ENCODE measurements at places on chromosomes 12 and 14.

GRCh38 chr12:101455685-101456084 lies 19.5 kb upstream of the SPIC start:
- no peak for DNase-seq

- no peak for DNase-seq
Measured at GRCh38 chr14:60344751-60345150, 95.7 kb downstream of the PPM1A start.

DNA sequence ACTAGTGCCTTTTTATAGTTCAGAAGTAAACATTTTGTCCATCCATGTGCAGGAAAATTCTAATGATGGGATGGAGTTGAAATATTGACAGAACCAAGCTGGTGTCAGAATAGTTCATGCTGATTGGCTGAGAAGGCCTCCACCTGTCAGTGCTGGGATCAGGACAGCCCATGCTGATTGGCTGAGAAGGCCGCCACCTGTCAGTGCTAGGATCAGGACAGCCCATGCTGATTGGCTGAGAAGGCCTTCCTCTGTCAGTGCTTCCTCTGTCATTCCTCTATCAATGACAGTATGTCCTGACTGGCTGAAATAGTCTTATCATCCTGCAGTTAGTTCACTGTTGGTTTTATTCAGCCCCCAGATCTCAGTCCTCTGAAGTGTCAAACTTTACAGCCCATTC lies 95.7 kb downstream of the PPP2R5C start:
- no peak for DNase-seq

GRCh38 chr12:89943463-89943862 lies 234.8 kb upstream of the ATP2B1 start:
- no peak for DNase-seq

- DNase-seq, result no peak
Measured at GRCh38 chr12:22473212-22473611, 71.1 kb downstream of the C2CD5 start.

DNA sequence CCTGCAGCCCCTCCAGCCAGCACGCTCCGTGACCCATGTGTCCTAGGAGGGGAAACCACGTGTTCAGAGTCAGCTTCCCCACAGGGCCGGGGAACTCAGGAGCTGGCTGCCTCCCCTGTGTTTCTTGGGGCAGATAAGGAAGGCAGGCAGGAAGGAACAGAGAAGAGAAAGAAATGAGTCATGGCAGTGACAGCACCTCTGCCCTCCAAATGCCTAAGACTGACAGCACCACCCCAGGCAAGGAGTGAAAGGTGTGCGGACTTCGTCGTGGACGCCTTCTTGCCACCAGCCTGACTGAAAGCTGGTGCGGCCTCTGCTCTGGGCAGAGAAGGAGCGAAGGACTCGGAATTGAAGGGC lies 167.0 kb upstream of the FKBP4 start:
- no peak for DNase-seq

DNA sequence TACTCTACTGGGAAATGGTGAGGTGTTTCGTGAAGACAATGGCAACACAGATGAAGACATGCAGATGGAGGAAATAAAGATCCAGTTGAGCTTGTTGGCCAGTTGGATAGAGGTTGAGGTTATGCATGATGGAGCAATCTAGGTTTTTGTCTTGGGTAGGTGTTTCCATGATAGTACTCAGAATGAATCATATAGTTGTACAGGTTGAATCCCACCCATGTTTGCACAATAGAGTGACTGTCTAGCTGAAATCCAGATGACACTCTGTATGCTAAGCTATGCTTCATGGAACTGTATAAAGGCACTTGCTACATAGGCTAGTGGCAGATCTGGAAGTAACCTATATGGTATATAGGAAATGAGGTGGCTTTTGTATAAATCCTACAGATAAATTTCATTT lies 264.9 kb downstream of the NAV3 start:
- no peak for DNase-seq

DNA sequence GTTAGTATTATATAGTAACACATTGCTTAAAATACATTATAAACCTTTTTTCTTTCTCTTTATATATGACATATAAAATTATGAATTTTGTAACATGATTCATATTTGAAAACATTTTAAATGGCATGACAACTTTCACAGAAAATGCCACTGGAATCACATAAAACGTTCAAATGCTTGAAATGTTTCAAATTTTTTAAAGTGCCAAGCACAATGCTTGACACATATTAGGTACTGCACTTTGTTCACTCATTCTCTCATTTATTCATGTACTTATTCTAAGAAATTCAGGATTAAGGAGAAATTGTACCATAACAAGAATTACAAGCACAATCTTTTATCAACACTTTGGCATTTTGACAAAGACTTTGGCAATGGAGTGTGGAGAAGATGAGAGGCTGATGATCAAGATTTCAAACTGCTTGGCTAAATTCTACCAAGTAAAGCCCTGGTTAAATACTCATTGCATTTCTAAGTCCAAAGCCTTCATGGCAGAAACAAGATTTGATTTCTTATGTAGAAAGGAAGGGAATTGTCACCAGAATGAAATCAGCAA lies 232.2 kb downstream of the C12orf50 start:
- no peak for DNase-seq

DNA sequence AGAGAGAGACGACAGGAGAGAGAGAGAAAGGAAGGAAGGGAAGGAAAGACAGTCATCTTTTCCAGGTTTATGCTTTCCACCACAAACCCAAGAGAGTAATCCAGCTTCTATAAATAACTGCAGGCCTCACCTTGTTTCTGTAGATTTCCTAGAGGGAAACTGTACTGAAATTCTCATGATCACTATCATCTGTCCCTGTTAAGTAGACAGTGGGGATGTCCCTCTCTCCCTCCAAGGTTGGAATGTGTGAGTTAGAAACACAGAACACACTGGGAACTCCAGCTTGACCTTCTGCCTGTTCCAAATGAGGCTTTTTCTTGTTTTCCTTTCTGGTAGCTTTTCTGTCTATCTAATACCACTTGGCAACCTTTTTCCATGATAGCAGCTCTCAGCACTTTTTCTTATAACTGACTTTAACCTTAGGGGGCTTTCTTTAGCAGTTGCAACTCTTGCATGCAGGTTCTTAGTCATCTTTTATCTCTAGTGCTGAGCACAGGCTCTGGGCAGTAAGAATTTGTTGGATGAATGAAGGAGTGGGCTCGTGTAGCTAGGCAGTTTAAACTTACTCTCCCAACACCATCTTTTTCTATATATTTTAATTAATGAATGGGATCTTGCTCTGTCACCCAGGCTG lies 22.8 kb upstream of the FBXO33 start:
- DNase-seq, result no peak

GRCh38 chr12:45246236-45246635 lies 30.3 kb downstream of the ANO6 start:
- DNase-seq, result no peak

DNA sequence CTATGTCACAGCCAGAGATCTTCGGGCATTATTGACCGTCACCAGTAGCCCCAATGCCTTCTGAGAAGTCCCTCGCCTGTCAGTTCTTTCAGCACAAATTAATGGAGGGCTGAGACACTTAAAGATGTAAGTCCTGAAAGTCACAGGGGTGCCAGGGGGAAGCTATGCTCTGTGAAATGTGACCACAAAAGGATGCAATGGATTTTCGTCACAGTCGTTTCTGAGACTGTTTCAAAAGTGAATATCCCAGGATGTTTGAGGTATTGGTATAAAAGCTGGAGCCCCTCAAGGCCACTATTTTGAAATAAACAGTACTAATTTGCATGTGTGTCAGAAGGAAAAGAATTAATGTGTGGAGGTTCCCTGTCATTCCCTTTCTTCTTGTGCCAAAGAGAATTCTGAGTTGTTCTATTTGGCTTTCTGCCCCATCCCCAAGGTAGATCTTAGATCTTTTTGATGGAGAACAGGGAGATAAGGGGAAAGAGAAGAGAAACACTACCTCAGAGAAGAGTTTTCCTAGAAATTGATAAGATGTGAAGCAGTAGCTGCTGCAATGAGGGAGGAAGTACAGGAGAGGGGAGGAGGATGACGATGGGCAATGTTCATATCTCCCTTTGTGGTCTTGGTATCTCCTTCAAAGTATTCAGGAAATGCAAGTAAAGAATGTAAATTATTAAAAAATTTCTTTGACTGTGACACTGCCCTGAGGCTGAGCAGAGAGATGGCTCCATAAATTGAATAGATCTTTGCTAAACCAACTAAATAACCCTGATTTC lies 101.8 kb upstream of the NAP1L1 start:
- DNase-seq, result no peak

GRCh38 chr14:29717901-29718300 lies 209.7 kb downstream of the PRKD1 start:
- DNase-seq, result no peak

- no peak for DNase-seq
Measured at GRCh38 chr14:104805941-104806624, 5.2 kb downstream of the ZBTB42 start.

DNA sequence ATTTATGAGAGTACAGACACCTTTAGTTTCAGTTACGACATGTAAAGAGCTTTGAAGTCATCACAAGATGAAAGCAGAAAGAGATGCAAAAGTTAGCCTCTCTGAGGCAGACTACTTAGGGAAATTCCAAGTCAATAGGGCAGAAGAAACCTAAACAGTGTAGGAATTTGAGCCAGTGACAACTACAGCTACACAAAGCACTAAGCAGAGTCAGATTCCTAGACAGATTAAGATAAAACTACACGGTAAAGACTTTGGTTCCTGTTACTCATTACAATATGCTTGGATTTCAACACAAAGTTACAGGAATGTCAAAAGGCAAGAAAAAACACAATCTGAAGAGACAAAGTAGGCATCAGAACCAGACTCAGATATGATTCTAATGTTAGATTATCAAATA lies 1302.3 kb downstream of the FSCB start:
- no peak for DNase-seq

DNA sequence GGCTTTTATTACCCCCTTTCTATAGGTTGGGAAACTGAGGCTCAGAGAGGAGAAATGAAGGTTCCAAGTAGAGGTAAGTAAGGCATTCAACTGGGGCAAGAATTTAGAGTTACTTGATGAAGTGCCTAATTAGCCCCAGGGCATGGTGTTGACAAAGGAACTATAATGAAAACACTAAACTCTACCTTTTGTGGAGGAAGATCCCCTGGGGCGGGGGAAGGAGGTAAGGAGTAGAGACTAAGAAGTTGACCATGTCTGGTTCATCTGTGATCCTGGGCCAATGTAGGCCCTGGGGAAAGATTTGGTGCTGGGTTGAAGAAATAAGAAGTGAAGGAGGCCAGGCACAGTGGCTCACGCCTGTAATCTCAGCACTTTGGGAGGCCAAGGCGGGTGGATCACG lies 16.2 kb upstream of the COX6A1 start:
- DNase-seq, result peak; percentile 62

DNA sequence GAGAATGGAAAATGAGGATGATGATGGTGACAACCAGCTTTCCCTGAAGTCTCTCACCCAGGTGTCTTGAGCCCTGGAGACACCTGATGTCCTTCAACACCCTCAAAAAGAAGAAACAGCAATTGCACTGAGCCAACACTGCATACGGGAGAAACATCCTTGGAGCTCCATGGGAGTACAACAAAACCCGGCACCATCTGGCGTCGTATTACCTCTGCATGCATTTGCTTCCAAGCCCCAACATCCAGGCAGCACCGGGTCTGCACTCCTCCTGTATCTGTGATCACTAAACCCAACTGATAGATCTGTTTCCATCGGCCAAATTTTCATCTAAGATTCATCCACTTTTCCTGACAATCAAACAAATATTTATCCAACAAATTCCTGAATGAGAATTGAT lies 249.9 kb downstream of the DPF3 start:
- no peak for DNase-seq

- DNase-seq, result no peak
Measured at GRCh38 chr12:111597831-111598636, 1.1 kb downstream of the ATXN2 start.

GRCh38 chr12:26748412-26748740 lies 84.6 kb downstream of the ITPR2 start:
- DNase-seq, result no peak

DNA sequence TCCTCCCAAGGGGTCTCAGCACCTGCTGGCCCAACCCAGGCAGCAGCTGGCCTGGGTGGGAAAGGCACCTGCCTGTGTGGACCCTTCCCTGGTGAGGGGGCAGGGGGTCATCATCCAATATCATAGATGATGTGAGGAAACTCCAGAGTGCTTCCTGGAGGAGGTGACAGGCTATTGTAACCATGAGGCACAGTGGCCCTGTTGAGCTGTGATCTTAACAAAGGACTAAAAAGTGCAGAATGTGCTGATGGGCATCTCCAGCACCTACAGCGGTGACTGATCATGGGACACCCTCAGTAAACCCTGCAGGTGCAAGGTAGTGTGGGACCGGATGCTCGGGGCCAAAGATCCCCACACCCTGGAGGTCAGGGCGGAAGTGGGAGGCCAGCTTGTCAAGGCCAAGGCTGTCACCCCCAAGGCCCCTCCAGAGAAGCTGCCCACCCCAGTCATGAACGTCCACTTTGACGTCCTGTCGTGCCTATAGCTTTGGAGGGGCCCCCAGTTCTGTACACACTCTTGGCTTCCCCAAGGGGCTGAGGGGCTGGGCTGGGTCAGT lies 7.5 kb downstream of the MMP17 start:
- DNase-seq, result no peak

GRCh38 chr14:65465584-65465983 lies 53.1 kb downstream of the FUT8 start:
- no peak for DNase-seq

- no peak for DNase-seq
Measured at GRCh38 chr12:65526311-65526710, 247.8 kb downstream of the MSRB3 start.

DNA sequence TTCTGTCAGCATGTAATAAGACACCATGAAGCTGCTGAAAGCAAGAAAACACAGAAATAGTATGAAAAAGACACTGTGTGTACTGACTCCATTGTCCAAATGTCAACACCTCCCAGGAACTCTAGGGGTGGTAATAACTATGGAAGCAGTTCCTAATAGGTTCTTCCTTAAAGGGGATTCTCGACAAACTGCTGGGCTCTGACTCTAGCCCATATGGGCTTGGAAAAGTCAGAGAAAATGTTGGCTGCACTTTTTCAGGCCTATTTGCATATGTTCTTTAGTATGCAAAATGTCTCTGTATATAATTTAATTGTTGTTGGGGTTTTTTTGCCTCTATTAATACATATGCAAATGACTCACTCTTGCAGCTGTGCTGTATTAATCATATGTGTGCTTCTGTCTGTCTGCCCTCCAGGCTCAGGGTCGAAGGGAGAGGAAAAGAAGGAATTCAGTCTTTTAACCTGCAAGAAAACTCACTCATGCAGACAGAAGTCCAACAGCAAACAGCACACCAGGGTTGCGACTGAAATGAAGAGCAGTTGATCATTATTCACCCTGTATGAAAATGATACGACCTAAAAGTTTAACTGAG lies 317.6 kb downstream of the SOX5 start:
- no peak for DNase-seq

Measured in NT2/D1 (cell line).